A549 (cell line): ENCODE measurements at places on chromosomes 3 and 15. TPM values are rescaled to one million over a fixed set of nuclear protein-coding genes. Genes with fewer than 3 reads are reported as not detected.

DNA sequence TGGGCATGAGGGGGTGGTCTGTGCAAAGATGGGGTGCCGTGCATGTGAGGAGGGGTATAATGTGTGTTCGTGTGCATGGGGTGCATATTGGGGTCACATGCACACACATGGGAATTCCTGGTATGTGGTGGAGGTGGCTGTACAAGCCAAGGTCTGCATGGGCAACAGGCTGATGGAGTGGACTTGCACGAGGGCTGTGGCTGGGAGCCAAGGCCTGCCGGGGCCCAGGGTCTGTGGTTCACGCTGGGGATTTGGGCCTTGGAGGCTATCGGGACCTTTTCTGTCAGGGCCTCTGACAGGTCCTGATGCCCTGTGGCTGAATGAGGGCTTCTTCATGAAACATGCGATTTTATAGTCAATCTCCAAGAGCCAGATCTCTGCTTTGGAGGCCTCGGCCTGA lies 9.8 kb upstream of the PLXND1 start:
- DNase-seq: no peak

DNA sequence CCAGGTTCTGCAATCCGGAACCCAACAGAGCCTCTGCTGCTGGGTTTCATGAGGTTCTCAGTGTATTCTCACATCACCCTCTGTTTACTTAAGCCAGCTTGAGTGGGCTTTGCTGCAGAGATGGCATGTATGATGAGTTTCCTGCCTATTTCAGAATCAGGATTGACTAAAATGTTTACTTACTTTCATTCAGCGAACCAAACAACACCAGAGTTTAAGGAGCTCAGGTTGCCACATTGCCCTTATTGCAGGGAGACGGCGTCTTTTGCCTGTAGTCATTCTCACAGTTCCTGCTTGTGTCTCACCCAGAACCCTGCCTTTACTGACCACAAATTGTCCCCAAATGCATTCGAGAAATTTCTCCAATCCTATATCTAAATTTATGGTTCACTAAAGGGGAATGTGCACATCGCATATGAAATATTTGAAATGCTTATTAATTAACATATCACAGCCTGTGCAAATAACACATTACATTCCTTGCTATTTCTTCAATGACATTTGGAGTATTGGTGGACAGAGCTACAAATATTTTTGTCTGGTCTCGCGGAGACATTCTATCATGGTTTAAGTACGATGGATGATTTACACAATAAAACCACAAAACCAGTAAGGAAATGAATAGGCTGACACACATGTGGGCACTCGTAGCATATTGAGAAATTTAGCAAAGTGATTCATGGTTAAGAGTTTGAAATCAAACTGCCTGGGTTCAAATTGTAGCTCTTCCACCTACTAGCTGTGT lies 377.2 kb upstream of the CFAP20DC start:
- no peak for DNase-seq

- peak; percentile 84 for DNase-seq
These were observed at the start of gene QARS1 for GRCh38 chr3:49104427-49105291. QARS1 (minus strand) TSS chr3:49104757; CDS start chr3:49104733, 24 bp downstream.

DNA sequence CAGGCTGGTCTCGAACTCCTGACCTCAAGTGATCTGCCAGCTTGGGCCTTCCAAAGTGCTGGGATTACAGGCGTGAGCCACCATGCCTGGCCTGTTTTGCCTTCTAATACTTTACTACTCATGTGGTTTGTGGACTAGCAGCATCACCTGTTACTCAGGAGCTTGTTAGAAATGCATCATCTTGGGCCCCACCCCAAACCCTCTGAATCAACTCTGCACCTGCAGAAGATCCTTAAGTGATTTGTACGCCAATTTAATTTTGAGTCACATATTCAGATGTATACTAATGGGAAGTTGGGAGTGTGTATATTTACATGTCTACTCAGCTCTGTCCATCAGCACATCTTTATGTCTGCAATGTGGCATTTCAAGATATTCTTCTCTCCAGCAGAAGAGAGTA lies 6.1 kb downstream of the TBC1D21 start:
- no peak for DNase-seq

DNA sequence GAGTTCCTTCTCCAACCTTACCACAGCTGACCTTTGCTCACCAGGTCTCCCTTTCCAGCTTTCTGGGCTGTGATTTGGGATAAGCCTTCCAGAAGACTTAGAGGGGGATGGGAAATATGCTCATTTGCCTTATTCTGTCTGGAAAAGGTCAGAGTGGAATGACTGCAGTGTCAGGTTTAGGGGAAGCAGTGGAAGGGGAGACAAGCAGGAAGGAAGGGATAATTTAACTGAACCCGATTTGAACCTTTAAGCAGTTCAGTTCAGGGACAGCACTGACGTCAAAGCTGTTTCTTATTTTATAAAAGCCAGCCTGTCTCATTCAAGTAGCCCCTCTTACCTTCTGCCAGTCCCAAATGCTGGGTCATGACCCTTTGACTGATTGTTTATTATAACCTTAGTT lies 418.4 kb upstream of the RARB start:
- DNase-seq: no peak

DNA sequence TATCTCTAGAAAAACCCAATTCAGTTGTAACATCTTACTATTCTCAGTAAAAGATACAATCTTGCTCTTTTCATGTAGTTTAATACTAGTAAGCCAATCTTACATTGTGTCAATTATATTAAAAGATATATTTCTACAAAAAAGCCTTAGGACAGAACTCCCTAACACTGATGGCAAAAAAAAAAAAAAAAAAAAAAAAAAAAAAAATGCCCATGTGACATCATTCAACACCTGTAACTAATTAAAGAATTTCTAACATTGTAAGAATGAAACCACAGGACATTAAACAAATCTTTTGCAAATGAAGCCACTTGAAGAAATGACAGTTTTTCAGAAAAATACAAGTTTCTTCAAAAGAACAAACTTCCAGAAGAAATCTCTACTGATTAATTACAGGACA lies 119.8 kb downstream of the SUCLG2 start:
- no peak for DNase-seq

GRCh38 chr15:51162865-51163762 lies 68.4 kb upstream of the TNFAIP8L3 start:
- peak; percentile 89 for DNase-seq

GRCh38 chr3:73571238-73571794 lies 53.4 kb downstream of the PDZRN3 start:
- no peak for DNase-seq

GRCh38 chr15:70156671-70157271 lies 59.1 kb upstream of the TLE3 start:
- no peak for DNase-seq

DNA sequence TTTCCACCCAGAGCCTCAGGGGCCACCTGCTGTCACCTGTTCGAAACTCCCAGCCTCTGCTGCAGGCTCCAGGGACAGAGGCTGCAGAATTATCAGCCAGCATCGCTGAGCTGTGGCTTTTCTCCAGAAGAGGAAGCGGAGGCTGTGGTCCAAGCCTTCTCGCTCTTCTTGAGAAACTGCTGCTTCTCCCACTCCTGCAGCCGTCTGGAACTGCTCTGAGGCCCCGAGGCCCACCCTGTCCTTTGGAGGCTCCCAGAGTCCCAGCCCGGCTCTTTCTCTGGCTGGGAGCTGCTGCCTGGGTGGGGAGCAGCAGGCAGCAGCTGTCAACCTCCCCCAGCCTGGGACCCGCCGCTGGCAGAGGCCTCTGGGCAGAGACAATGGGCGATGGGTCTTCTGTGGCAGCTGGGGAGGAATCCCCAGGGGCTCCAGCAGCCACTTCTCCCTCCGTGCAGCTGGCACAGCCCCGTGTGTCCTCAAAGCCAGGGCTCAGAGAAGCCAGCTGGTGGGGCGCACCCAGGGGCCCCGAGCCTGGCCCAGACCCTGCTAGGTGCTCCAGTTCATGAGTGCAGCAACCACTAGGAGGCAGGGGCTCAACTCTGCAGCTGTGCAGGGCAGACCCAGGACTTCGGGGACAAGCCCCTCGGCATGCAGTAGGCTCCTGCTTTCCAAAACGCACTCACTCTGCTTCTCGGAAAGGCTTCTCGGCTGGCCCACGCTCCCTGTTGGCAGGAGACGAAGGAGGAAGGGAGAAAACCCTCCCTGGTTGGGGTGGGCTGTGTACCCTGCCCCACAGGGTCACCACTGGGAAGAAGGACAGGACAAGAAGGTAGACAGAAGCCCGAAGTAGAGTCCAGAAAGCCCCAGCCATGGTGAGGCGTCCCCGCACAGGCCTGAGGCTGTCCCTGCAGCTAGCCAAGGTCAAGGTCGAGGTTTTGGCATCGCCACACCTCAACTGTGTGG lies 49.9 kb upstream of the FURIN start:
- no peak for DNase-seq

- no peak for DNase-seq
These were observed 225.3 kb upstream of the KCNMB2 start for GRCh38 chr3:178310949-178311348.

DNA sequence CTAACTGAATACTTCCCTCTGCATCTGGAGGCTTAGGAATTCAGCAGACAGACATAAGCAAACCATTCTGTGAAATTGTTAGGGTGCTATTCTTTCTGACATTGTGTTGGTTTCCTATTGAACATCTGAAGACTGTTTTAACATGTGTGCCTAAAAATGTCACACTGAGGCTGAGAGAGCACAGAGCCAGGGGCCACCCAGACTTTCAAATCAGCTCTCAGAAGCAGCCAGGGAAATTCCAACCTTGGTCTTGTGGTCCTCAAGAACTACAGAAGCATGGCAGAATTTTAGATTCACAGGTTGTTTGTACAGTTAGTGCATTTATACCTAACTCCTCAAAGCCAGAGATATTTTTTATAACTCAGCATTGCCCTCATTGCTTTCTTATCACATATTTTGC lies 929.2 kb upstream of the CFAP20DC start:
- DNase-seq: no peak

- no peak for DNase-seq
These were observed 3.3 kb downstream of the SNAPC5 start for GRCh38 chr15:66494262-66494661.

- no peak for DNase-seq
These were observed 85.2 kb upstream of the OXTR start for GRCh38 chr3:8854656-8855055.

GRCh38 chr3:190497811-190498210 lies 16.1 kb upstream of the IL1RAP start:
- DNase-seq: no peak

- DNase-seq: no peak
These were observed 113.7 kb downstream of the LIPC start for GRCh38 chr15:58545307-58546065.

GRCh38 chr3:178964551-178964950 lies 107.1 kb downstream of the ZMAT3 start:
- no peak for DNase-seq

- no peak for DNase-seq
These were observed 105.3 kb downstream of the PLCH1 start for GRCh38 chr3:155639462-155640055.

DNA sequence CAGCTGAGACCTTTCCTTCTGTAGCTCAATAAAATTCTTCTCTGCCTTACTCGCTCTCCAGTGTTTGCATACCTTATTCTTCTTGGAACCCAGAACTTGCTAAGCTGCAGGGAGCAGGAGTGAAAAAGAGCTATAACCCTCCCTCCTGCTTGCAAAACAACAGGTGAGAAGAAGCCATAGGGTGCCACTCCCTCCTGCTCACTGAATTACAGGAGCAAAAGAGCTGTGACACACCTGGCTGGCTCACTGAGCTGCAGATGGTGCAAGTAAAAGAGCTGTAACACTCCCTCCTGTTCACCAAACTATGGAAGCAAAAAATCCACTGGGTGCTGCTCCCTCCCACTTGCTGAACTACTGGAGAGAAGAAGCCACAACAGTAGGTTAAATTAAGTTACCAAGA lies 44.2 kb upstream of the C2CD4B start:
- no peak for DNase-seq

DNA sequence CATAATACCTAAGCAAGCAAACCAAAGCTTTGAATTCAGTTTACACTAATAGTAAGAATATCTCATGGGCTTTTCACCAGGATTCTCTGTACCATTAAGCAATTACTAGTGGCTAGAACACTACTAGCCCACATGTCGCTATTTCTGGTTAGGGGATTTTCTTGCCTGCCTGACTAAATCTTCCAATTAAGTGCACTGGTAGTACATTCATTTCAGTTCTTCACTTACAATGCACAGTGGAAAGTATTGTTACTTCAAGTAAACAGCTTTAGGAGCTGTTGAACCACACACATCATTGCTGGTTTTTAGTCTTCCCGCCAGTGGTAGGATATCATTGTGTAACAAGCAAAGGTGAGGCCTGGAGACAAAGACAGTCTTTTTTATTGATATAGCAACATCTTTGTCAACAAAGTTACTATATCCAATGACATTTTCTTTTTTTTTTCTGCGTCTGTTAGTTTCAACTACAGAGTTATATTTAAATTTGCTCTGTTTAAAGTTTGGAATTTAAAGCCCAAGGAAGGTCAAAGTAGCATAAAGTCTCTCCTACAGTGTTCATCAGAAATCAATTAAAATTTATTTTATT lies 826.8 kb upstream of the NR2F2 start:
- DNase-seq: no peak

DNA sequence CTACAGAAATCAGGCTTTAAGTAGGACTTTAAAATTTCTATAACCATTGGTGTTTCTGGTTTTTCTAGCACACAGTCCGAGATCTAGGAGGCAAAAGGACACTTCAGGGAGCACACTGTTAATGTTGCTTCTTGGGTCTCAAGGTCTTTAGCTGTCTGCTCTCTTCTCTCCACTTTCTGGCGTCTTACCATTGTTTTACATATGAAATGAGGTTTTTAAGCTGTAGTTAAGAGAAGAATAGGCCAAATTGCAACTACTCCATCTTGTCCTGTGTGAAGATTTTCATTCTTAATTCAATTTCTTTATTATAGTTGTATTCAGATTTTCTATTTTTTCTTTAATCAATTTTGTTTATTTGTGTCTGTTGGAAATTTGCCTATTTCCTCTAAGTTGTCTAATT lies 151.4 kb downstream of the WNT7A start:
- no peak for DNase-seq

GRCh38 chr15:70299931-70300869 lies 202.5 kb upstream of the TLE3 start:
- DNase-seq: no peak

DNA sequence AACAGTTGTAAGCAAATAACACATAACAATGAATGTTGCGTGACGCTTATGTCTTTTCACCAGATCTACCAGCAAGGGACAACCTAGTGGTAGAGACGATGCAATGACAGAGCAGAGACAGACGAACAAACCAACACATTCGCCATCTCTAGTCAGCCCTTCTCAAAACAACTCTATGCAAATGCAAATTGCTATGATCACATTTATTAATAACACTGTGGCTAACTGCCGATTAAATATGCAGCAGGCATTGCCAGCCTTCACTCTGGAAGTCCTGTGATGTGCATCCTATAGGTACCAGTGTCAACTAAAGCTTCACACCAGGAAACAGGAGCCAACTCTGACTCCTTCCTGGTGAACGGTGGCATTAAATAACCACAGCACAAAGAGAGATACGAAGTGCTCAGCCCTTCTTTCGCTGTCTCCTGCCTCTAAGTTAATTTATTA lies 94.2 kb downstream of the FOXP1 start:
- no peak for DNase-seq

The CCR3 gene
- not detected in 3 replicates for polyA plus RNA-seq

The CLK3 gene
- polyA plus RNA-seq: 39.1 to 48.2 TPM (median 47.0 TPM) in 3 replicates

The SLC51B gene
- 8.6 to 12.2 TPM (median 8.6 TPM) in 3 replicates for polyA plus RNA-seq

The ZNF662 gene
- not detected in 3 replicates for polyA plus RNA-seq
